ENCODE measurements at places on chromosomes 13 and 19.

DNA sequence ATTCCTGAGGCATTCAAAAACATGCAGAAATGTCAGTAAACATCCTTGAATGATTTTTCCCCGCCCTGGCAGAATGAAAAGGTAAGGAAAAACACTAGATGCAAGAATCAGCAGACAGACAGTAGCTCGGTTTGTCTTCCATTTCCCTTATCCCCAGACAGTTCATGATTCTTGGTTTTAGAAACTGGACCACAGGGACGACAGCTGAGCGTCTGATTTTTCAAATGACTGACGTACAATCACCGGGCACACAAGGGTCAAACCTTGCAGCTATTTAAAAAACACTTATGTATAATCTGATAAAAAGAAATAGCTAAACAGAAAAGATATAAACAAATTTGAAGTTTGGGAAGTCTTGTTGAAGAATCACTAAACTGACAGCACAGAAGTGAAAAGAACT lies 47.1 kb downstream of the DCLK1 start:
- no peak for DNase-seq

- DNase-seq = no peak
These were observed 10.6 kb downstream of the BCKDHA start for GRCh38 chr19:41408256-41408655.

DNA sequence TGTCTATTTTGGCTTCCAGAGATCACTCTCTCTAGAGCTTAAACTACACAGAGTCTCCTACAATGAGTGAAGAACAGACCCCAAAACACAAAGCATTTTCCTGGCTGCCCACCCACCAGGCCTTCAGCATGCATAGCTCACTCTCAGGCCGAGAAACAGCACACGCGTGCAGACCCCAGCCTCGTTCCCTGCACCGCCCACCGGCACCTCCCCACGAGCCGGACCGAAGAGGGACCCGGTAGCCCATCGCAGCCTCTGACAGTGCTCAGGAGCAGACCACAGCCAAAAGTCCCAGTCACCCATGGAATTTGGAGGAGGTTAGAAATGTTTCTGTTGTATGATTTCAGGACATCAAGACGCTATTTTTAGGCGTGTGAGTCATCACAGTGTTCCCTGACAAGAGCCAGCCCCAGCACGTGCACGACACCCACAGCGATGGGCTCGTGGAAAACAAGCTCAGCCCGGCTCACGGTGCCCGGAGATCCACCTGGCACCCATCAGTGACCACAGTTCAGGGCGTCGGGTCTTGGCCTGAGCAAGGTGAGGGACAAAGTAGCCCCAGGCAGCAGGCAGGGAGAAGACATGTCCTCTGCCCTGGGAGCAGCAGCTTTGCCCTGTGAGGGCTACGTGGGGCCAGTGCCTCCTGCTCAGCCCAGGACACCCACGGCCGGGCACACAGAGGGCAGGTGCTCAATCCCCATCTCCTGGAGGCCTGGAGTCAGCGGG lies 50.1 kb upstream of the SPACA7 start:
- DNase-seq = no peak

DNA sequence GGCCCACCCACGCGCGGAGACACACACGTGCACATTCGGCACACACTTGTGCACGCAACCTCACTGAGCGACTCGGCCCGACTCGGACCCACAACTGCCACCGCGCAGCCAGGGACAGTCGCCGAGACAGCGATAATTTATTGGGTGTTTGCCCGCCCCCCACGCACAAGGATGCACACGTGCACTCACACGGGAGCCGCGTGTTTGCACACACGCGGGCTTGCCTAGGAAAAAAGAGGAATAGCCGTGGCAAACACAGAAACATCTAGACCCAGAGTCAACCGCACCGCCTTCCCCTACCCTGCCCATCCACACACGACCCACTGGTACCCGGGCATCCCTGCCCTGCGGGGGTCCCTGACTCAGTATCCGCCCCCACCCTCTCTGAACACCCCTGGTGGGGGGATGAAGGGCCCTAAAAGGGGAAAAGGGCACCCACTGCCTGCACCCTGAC lies 1.1 kb upstream of the SSBP4 start:
- DNase-seq = no peak

DNA sequence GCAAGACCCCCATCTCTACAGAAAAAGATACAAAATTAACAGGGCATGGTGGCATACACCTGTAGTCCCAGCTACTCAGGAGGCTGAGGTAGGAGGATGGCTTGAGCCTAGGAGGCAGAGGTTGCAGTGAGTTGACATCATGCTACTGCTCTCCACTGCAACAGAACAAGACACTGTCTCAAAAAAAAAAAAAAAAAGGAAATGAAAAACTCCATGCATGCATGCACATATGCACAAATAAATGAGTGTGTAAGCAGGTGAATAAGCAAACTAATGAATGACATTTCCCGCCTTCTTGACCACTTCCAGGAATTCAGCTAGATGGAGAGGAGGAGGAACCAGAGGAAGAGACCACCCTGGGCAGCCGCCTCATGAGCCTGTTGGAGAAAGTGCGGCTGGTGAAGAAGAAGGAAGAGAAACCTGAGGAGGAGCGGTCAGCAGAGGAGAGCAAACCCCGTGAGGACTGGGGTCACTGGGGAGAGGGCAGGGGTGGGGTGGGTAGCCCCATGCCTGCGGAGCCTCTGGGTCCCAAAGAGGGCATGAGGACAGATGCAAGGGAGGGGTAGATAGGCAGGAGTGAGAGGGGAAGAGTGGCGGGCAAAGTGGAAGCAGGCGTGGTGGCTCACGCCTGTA lies 58.8 kb downstream of the RYR1 start:
- no peak for DNase-seq

DNA sequence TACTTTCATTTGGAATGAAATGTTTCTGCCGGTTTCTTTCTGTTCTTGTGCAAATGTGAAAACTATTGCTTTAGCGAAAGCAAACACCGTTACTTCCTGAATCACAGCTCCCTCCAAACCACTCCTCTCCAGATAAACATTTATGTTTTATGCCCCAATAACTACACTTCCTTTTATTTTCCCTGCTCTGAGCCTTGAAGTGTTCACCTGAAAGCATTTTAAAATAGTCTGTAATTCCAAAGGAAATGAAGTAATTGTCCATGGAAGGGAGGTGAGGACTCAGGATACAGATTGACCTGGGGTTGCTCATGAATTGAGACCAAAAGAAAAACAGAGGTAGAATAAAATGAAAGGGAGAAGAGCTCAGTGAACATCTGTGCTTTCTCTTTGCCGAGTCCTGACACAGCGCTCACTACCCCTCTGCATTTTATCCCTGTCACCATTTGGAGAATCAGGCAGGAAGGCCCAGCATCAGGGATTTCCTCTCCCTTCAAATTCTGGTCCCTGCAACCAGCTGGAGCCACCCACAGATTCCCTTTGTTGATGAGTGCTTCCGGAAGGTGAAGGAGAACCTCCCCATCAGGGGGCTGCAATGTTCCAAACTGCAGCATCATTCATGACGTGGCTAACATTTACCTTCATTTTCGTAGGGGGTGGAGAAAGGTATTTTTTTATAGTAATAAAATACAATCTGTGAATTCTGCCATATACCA lies 171.9 kb downstream of the ITGBL1 start:
- DNase-seq = no peak

DNA sequence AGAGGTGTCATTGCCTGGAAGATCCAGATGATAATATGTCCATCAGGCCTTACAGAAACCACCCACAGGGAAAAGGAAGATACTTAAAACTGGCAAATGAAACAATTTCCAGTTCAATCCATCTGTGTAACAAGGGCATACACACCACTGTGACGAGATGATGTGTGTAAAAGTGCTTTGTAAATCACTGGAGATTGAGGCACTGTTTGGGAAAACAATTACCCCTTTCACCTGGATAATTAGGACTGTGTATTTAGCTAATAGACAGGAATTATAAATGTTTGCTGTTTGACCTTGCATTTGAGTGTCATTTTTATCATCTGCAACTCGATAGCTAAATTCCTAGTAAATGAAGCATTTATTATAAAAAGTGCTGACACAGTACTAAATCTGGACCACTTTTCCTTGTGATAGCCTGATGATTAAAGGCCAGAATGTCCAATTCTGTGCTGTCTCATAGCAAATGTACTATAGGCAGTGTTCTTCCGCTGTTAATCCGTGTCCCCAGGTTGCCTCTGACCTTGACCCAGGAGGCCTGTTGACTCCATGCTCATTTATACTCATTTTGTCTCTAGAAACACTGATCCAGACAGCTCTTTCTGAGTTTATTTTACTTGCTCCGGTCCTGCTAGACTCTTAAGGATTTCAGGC lies 105.8 kb downstream of the LACC1 start:
- peak; percentile 23 for DNase-seq

DNA sequence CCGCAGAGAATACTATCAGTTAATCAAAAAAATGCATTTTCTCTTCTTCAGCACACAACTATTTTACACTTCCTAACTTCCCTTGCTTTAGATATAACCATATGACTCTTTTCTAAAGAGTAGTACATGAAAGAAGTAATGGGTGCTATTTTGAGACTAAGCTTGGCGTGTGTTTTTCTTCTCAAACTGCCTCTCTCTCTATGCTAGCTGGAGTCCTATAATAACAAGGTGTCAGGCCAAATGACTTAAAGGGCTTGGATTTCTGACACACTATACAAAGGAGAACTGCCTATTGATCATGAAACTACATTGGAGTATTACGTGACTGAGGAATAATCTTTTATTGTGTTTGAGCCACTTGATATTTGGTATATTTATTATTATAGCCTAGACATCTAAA lies 1330.1 kb upstream of the SPRY2 start:
- DNase-seq = no peak

- peak; percentile 93 for DNase-seq
These were observed at the start of gene ZNF584 for GRCh38 chr19:58408152-58409009. Gene ZNF584 (plus strand): TSS chr19:58408649. CDS start chr19:58409148, 499 bp downstream.

DNA sequence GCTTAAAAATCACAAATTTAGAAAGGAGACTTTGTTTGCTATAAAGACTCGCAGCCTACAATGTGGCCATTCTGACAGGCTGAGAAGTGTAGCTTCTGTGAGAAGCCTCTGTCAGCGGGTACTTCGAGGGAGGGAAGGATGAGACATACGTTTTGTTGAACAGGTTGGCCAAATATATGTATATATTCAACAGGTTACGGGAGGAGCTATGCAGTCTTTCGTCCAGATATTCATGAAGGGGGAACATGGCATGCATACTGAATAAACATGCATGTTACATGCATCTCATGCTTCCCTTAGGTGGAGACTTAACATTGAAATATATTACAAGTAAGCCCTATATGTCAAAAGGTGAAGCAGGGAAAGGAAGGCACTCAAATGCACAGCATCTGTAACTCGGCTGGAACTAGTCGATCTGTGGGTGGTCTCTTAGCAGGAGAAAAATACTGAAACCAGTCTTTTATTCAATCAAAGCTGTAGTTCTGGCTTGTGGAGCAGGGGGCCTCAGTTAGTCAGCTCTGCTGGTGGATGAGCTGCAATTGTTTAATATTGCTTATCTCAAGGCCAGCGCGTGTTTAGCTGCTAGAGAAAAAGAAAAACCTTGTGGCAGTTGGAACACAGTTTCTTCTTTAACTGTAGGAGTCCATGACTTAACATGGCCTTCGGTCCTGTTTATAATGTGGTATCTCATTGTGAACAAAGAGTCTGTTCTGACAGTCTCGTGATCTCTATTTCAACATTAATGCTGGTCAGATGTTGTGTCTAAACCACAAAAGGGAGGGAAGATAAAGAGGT lies 94.3 kb downstream of the FAM216B start:
- DNase-seq = no peak

- peak; percentile 12 for DNase-seq
These were observed 611.4 kb downstream of the PCDH9 start for GRCh38 chr13:66618702-66619101.

DNA sequence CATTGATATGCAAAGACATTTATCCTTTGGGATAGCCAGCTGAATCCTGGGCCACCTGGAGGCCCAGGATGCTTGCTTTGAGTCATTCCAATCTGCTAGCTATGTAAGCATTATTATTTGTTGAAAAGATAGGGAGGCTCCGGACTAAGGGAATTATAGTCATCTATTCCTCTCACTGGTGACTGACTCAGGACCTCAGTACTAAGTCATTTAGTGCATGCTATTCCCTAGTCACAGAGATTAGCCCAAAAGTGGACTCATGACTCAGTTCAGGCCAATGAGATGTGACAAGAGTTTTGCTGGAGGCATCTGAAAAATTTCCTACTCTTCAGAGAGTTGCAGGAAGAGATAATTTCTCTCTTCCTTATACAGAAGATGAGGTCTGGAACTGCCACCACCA lies 67.9 kb upstream of the ITM2B start:
- DNase-seq = no peak

DNA sequence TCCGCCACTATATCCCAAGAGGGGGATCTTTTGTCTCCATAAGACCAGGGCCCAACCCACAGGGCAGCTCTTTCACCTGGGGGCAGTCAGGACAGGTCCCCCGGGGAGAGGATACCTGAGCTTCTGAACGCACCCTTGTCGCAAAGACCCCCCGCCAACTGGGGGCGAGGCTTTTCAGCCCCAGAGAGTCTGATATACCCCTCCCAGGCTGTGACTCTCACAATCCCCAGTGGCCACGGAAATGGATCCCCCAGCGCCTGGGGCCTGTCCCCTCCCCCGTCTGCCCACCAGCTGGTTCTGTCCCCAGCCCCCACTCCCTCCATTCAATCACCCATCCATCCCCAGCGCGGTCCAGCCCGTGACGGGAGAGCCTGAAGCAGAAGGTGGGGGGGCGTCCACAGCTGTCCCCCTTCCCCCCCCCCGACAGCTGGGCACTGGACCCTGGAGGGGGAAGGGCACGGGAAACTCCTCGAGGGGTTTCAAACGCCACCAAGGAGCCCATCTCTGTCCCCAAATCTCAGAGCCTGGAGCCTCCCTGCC lies 823 bp downstream of the DOCK6 start:
- DNase-seq = no peak

DNA sequence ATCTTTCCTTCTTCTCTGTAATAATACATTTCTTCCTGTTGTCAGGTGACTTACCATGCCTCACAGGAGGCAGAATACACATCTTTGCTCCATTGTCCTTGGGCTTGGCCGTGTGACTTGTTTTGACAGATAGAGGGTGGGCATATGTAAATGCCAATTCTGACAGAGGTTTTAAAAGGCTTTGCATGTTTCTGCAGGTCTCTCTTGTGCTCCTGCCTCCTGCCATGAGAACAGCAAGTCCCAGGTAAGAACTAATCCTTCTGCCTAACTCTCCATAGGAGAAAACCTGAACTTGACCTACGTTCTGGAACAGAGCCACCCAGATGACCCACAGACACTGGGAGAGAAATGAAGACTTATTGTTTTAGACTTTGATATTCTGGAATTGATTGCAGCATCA lies 88.7 kb upstream of the TNFSF11 start:
- no peak for DNase-seq

DNA sequence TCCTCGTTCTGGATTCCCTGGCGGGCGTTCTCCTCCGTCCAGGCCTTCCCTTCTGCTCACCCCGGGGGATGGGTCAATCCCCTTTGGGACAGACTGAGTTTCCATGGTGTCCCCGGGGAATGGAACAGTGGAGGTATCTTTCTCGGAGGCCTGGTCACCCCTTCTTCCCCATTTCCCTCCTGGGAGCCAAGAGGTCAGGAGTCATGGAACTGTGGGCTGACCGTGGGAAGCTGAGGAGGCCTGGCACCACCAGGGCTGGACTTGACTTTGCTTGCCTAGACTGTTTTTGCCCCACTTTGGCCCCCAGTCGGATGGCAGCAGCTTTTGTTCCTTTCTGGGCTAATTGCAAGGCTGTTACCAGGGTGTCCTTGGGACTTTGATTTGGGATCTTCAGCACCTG lies 2.0 kb downstream of the NACC1 start:
- no peak for DNase-seq

GRCh38 chr13:40026741-40027140 lies 371.3 kb downstream of the COG6 start:
- no peak for DNase-seq

GRCh38 chr19:45863840-45864628 lies at the start of gene FOXA3:
Gene FOXA3 (plus strand): TSS chr19:45864326. CDS start chr19:45864457, 131 bp downstream.
- DNase-seq = no peak
